ENCODE measurements at places on chromosomes 16 and 17.
A peak's percentile ranks its signal among the peaks of the same experiment; 100 is the strongest.

DNA sequence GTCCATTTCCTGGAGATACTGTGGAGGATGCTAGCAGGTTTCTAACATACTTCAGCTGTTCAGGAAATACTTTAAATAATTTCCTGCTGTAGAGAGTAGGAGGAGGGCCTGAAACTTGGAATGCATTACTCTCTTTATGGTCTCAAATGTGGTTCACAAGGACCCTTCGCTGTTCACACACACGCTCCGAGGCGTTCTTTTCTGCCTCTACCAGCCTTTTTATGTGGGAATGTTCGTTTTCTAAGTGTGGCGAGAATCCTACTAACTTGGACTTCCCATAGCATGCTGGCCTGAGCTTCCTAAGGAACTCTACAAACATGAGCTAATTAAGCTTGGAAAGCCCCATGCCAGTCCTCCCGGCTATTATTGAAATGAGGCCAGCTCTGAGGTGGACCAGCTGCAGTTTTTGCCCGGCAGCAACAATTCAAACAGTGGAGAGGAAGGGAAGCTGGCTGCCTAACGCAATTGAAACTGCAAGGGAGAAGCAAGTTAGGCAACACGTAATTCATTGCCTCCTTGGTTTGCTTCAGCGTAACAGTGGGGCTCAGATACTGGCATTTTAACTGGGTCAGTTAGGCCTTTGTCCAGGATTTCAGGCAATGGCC, 18.9 kb downstream of the KPNA2 start:
- DNase-seq = peak; percentile 45

DNA sequence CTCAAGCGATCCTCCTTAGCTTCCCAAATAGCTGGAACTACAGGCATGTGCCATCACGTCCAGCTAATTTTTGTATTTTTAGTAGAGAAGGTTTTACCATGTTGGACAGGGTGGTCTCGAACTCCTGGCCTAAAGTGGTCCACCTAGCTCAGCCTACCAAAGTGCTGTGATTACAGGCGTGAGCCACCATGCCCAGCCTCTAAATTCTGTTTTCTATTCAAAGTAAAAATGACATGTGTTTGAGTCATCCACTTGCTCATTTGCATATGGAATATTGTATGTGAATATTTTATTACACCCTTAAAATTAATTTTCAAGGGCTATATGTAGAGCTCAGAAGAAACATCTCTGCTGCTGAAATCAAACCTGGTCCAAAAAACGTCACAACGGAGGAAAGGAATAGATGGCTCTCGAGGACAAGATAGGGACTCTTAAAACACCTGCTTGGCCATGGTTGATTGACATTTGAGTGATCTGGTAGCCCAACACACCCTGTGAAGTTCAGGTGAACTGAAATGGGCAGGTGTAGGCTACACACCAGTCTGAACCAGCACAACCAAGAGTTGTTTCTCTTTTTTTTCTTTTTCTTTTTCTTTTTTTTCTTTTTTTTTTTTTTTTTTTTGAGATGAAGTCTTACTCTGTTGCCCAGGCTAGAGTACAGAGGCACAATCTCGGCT, 51.1 kb downstream of the SF3B3 start:
- no peak for DNase-seq

- peak; percentile 48 for DNase-seq
Observed at GRCh38 chr16:11667824-11668622, at the start of gene SNN. SNN (plus strand) TSS chr16:11668455; CDS start chr16:11676060, 7,605 bp downstream.

- DNase-seq = no peak
Observed at GRCh38 chr17:19904924-19905323, 37.2 kb upstream of the ULK2 start.

DNA sequence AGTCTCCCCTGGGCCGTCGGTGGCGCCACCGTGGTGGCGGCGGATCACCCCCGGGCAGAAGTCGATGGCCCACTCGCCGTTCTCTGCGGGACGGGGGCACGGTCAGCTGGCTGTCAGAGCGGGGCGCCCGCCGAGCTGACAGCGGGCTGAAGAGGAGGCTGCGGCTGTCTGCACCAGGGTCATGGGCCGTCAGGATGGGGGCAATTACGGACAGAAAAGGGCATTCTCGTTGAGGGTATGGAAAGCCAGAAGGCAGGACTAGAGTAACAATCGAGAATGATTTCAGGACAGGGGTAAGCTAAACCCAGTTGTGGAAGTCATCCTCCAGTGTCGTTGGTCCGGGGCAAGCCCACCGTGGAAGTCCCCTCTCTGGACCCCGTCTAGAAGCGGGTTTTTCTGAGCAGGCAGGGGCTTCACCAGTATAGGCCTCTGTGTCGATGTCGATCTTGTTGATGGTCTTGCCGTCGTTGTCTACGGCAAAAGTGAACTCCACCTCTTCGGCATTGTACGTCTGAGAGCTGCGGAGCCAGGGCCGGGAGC, 1.7 kb downstream of the CHRNE start:
- DNase-seq = no peak

DNA sequence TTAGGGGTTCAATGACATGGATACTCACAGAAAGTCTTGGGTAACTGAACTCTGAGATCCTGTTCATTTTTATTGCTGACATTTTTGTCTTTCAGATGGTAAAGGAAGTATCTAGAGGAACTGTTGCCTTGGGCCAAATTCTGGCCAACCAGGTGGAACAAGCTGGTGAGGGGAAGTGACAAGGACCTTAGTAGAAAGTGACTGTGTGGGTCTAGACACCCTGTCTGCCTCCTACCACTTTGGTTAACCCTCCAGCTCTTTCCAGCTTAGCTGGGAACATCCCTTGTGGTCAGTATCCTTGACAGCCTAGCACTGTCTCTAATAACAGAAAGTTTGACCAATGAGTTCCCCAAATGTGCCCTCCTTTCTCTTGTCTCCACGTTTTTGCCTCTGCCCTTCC, 28.8 kb upstream of the PRKCB start:
- no peak for DNase-seq
